ENCODE measurements at places on chromosomes 5 and 9.

DNA sequence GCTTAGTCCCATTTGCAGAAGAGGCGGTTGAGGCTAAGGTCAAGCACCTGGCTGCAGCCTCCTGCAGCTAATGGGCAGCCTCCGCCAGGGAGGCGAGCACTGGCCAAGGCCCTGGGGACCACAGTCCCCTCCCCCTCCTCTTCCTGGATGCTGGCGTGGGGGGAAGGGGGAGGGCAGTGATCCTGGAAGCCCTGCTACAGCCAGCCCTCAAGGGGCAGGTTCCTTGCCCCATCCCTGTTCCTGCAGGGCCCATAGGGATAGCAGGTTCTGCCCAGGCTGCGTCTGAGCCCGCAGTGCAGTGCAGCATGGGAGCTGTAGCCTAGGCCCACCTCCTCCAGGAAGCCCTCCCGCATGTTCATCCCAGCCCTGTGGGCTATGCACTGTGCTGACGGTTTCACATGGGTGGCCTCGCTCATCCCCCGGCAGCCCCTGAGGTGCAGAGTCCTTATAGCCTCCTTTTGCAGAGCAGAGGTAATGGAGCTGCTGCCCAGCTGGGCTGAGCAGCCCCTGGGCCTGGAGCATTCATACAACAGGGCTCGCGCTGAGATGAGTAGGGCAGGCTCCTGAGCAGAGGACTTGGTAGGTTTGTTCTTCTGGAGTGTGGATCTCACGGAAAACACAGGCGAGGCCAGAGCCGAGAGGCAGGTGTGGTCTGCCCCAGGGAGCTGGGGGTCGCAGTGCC lies 36.0 kb downstream of the KCNT1 start:
- DNase-seq, result no peak

DNA sequence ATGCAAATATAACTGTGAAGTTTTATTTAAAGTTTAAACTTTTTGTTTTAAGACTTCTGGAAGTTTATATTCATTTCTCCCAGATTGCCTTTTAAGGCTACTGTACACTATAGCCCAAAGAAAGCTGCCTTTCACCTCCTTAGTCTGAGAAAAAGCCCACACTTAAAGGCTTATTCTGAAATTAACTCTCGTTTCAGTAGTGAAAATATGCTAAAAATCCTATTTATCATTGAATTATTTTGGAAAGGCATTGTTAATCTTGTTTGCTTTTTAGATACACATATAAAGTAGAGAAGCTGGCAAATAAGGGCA lies 3.3 kb upstream of the PURA start:
- DNase-seq, result no peak

DNA sequence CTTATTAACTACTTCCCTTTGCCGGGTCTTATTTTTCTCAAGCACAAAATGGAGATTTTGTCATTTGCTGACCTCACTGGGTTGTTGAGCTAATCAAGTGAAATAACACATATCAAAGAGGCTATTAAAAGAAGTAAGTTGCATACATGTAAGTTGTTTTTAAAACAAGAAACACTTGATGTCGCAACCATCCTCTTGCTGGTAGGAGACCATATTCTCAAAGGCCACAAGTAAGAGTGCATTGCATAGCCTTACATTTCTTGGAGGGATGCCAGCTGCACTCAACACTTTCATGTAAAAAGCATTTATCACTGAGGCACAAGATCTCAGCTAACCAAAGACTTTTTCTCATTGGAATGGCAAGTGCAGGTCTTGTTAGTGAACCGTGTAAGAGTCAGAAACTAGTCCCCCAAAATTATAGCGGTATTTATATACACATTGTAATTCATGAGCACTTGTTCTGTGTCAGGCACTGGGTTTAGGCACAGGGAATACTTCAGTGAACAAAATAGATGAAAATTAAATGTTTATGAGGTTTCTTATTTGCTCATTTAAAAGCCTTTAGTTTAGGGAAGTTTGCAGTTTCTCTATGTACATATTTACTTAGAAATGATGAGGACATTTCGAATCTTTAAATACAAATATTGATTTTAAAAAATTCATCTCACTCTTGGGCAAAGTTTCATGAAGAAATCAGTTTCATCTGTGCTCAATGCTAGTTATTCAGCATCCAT lies 72.0 kb downstream of the ZFAND5 start:
- peak; percentile 55 for DNase-seq

GRCh38 chr5:15183520-15183919 lies 311.9 kb upstream of the ANKH start:
- no peak for DNase-seq

DNA sequence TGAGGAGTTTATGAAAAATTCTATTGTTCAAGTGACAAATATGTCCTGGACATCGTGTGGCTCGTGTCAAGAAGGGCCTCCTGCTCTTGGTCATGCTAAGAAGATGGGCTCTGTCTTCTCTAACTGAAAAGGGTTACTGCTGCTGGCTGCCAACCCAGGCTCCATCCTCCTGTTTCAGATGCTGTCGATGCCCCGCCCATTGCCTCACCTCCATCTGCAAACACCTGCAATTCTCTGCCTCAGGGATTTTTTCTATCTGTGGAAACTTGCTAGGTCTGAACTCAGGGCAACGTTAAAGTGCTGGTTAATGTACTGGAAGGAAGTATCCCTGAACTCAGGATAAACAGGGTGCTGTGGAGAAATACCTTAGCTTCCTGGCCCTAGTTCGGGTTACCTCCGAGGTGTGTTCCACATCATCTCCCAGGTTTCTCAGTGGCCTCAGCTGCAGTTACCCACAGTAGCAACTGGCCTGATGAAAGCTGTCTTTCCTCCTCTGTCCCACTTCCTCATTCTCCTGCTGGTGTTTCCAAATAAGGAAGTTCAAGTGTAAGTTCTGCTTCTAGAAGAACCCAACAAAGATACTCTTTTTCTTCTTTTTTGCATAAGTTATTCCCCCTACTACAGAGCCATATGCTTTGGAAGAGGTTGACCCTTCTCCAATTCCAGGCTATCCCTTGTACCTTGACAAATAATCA lies 151.7 kb upstream of the SMIM23 start:
- DNase-seq, result no peak

GRCh38 chr9:16278326-16278999 lies 592.0 kb downstream of the BNC2 start:
- no peak for DNase-seq

DNA sequence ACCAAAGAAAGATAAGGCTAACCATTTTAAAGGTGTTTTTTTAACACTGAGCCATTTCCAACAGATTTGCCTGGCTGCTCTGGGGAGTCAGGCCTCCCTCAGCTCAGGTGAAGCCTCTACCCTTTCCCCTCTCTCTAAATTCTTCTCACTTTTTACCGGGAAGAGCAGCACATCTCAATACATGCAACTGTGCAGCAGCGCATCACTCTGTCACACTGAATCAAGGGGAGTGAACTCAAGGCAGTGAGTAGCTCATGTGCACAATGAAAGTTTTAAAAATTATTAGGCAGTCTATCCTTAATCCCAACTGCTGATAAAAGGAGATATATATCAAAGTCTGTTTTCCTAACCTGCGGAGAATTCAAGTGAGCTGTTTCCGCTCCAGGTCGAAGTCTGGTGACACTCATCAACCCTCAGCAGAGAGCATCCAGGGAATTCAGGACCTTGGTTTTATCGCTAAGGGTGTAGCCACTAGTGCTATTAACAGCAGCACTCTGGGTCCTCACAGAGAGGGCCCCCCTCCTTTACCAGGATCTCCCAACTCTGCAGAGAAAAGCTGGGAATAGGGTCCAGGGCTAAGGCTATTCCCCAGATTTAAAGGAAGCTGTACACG lies 1.0 kb downstream of the CEMIP2 start:
- no peak for DNase-seq

- DNase-seq, result no peak
These were observed 115.2 kb downstream of the EFNA5 start for GRCh38 chr5:107555425-107556090.

DNA sequence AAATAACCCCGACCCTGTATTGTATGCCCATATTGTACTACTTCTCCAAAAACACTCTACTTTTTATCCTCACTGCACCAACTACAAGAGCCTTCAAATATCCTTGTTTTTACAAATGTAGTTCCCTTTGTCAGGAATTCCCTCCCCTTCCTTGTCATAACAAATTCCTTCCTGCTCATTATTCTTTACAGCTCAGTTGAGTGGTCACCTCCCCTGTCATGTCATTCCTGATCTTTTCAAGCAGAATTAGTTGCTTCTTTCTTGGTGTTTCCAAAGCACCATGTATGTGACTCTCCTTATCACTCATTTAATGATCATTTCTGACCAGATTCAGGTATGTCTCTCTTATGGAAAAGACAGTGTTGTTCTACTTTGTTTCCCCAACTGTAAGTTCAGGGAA lies 194.2 kb upstream of the SMC2 start:
- DNase-seq, result no peak

DNA sequence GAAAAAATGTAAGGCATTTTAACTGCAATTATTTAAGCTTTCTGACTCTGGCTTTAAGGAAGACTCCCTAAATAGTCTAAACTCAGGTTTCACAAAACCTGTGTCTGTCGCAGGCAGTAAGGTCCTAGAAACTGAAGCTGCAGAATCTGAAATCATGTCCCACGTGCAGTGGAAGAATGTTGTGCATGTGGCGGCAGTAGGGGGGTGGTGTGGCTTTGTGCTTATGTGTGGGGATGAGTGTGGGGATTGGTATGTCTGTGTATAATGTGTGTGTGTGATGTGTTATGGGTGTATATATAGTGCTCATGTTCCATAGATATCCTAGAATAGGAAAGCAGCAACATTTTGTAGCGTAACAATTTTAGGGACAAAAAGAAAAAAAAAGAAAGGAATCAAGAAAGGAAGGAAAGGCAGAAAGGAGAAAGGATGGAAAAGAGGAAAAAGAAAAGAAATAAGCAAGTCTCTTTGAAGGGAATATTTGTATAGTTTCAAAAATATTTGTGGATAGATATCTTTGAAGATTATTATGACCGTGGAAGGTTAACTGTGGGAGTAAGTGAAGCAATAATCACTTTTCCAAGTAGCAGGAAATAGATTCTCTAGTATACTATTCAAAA lies 6.6 kb downstream of the ANKDD1B start:
- DNase-seq, result no peak

- no peak for DNase-seq
These were observed 44.6 kb upstream of the LPCAT1 start for GRCh38 chr5:1568201-1568979.

DNA sequence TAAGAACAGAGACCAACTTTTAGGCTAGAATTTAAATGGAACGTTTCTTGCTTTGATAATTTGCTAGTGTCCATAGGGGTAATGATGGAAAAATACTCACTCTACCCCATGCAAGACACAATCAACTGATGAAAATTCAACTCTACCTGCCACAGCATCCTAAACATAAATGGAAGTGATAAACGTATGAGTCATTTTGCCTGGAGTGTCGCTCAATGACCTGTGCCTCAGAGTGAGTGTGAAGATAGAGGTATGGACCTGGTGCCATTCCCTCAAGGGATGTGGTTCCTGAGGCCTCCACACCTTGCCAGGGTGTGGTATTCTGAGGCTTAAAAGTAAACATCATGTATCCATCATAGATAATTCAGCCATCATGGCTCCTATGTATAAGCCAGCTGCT lies 14.0 kb downstream of the ARL14EPL start:
- DNase-seq, result no peak

- DNase-seq, result no peak
These were observed 279.6 kb downstream of the GABRB2 start for GRCh38 chr5:161266954-161267353.

DNA sequence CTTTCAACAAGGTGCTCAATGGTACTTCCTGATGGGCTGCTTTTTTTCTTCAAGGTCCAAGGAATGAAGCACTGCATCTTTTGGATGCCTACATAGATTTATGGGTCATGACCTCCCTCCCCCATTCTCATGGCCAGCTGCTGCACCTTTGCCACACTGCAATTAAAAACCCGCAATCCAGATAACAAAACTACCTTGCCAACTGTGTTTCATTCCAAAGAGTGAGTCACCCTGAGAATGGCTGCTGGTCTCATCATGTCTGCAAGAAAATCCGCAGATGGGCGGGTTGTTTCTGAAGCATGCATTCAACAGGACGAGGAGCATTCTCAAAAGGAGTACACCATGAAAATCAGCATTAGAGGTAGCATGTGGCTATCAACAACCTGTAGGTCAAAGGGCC lies 139.8 kb downstream of the ELAVL2 start:
- DNase-seq, result peak; percentile 42

DNA sequence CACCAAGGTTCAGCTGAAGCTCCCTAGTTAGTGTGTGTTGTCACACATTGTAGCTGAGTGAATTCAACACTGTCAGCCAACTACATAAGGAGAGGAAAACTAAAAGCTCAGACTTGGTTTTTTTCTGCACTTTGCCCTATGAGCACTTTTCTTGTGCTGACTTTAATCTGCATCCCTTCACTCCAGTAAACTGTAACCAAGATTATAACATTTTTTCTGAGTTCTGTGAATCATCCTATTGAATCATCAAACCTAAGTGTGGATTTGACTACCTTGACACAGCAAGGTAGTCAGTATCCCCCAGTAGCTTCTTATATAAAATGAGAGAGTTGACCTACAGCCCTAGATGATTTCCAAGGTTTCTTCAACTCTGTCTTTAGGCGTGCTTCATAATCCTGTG lies 325.0 kb downstream of the AGTPBP1 start:
- no peak for DNase-seq

- DNase-seq, result no peak
These were observed 182.7 kb downstream of the TAF11L14 start for GRCh38 chr5:17816944-17817343.

DNA sequence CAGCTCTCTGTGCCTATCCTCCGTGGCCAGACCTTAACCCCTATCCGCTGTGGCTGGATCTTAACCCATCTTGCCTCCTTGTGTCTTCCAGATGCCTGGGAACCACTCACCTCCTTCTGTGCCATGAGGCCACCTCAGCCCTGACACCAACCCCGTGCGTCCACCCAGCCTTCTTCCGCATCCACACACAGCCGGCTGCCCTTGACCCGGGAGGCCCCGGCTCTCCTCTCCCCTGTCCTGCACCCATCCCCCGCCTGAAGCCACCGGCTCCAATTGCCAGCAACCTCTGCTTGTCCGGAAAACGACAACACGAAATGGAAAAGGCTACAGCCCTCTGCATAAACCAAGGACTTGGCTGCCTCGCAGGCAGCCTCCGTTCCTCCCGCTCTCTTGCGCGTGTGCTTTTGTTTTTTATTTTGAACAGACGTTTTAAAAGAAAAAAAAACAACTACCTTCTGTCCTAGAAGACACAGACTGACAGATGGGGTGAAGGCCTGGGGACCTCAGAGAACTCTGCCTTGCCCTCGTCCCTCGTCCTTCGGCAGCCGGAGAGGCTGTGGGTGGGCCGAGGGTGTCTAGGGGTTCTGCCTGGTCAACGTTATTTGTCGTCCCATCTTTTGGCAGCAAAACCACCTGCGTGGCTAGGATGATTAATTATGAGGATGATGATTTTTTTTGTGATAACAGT lies 32.5 kb upstream of the HMCN2 start:
- no peak for DNase-seq
